Stimulated activated CD8-positive, alpha-beta memory T cell treated with anti-CD3 and anti-CD28 coated beads, Interleukin-12 subunit alpha, Interleukin-12 subunit beta, amount 100 ng/mL, for 1 hour (primary cell): ENCODE measurements at places on chromosomes 1 and 21.

DNA sequence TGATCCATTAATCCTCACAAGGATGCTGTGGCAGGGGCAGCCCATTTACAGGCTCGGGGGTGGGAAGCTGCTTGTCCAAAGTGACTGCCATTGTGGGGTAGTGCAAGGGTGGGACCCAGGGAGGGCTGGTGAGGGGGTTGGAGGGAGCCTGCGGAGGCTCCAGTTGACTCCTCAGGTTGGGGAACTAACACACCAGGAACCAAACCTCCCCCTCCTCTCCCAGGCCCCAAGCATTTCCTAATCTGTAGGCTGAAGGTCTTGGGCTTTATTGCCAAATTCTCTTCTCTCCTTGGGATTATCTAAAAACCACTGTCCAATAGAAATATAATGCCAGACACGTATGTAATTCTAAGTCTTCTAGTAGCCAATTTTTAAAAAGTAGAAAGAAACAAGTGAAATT is 18.2 kb downstream of the IKBKE start:
- DNase-seq: no peak

- DNase-seq: no peak
Measured at GRCh38 chr21:33857846-33858666, 57.5 kb downstream of the ATP5PO start.

- DNase-seq: no peak
Measured at GRCh38 chr21:38857152-38857825, 51.6 kb downstream of the ETS2 start.

GRCh38 chr21:27129215-27129614 is 162.3 kb upstream of the ADAMTS5 start:
- no peak for DNase-seq

GRCh38 chr1:71698186-71698585 is 584.2 kb downstream of the NEGR1 start:
- no peak for DNase-seq

DNA sequence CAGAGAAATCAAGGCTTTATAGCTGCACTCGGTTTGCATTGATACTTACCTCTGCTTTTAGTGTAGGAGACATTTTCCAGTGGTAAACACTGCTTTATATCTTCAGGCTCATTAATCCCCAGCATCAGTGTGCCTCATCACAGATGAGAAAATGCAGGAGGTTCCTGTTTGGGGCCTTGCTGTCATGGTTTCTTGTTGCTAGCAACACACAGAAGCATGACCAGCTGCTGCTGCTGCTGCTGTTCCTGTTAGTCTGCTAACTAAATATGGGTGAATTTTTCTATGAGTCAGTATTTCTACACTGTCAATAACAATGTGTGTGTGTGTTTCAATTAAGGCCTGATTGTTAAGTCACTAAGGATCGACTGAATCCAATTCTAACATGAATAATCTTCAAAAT is 85.8 kb upstream of the RGS1 start:
- DNase-seq: no peak

DNA sequence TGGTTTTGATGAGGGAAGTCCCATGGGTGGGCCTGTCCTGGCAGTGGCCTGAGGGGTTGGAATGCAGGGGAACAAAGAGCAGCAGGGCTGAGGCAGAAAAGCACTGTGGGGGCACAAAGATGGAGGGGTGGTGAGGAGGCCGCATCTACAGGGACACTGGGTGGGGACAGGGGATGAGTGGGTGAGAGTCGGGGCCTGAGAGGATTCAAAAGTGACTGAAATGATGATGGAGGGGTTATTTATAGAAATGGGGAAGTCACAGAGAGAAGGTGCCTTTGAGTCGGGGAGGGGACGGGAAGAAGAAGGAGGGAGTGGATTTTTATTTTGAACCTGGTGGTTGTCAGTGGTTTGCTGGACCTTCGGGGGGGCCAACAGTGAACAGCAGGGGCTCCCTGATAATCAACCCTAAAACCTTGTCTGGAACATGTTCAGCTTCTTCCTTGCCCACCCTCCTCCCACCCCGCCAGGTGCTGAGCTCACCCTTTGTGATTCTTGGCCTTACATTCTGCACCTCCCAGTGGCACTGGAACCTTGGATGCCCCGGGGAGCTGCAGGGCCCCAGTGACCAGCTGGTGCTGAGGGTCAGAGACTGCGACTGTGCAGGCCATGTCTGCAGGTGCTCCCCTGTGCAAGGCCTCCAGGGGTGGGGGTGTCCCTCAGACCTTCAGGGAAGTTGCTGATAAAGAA is 42.9 kb downstream of the IER5 start:
- no peak for DNase-seq

DNA sequence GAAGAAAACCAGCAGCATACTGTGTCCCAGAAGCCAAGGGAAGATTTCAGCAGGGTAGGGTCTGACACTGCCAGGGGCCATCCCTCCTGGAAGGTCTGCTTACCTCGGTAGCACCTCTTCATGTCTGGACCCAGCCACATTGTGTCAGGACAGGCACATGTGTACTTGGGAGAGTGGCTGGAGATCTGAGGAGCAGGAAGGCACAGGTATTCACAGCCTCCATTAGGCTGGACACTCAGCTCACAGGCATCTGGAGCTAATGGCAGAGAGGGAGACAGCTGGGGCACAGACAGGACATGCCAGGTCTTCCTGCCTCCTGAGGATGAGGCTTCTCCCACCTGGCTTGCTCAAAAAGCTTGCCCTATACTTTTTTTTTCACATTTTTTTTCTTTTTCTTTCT is 19.9 kb upstream of the MAGOH start:
- no peak for DNase-seq

GRCh38 chr1:32400876-32401631 is 6.8 kb upstream of the BSDC1 start:
- peak; percentile 22 for DNase-seq

- no peak for DNase-seq
Measured at GRCh38 chr1:2115702-2116341, 65.6 kb downstream of the PRKCZ start.

- no peak for DNase-seq
Measured at GRCh38 chr1:111576547-111576946, 43.0 kb upstream of the RAP1A start.

DNA sequence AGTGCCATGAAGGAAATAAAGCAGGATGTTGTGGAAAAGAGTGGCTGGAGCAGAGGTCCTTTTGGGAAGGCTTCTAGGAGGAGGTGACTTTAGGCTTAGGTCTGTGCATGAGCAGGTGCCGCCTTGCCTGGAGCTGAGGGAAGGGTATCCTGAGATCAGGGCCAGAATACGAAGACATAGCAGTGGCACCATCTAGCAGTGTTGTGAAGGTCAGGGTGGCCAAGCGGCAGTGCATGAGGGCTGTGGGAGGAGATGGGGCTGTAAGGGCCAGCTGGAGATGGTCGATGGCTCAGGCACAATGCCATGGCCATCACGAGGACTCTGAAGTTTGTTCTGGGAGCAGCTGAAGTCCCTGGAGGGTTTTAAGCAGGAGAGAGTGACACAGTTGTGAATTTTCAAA is 219.5 kb downstream of the PTPRU start:
- DNase-seq: no peak

- no peak for DNase-seq
Measured at GRCh38 chr1:116099379-116099778, 11.8 kb upstream of the MAB21L3 start.

- no peak for DNase-seq
Measured at GRCh38 chr1:93991271-93991670, 82.0 kb upstream of the GCLM start.

- no peak for DNase-seq
Measured at GRCh38 chr1:26546375-26546774, 16.8 kb downstream of the RPS6KA1 start.

- no peak for DNase-seq
Measured at GRCh38 chr1:231153726-231154125, 8.1 kb upstream of the TRIM67 start.

DNA sequence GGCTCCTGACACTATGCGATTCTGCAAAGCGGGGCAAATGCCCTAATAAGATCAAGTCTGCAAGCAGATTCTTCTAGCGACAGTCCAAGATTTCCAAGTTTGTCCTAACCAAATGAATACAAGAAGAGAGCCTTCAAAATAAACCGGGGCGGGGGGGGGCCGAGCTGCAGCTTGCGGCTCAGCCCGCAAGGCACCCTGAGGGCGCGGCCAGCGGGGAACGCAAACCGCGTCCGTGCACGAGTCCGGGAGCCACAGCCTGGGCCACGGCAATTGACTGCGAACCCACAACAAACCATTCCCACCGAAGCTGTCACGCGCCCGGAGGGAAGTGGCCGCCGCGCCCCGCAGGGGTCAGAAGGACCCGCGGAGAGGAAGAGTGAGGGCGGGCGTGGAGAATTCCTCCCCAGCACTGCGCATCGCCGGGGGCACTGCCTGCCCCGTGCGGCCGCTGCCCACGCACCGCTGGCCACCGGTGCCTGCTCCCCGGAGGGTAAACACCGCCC is 687 bp downstream of the TGFBR3 start:
- DNase-seq: no peak
